Heart right ventricle (tissue), 16 donors: ENCODE measurements at places on chromosomes 11 and 22. TPM values are rescaled to one million over a fixed set of nuclear protein-coding genes. Genes with fewer than 3 reads are reported as not detected.
A peak's percentile ranks its signal among the peaks of the same experiment; 100 is the strongest.

- no peak for DNase-seq
Observed at GRCh38 chr11:122354025-122354697, 238.1 kb upstream of the BLID start.

Gene SCGB1D2
- 0.64 TPM for polyA plus RNA-seq

DNA sequence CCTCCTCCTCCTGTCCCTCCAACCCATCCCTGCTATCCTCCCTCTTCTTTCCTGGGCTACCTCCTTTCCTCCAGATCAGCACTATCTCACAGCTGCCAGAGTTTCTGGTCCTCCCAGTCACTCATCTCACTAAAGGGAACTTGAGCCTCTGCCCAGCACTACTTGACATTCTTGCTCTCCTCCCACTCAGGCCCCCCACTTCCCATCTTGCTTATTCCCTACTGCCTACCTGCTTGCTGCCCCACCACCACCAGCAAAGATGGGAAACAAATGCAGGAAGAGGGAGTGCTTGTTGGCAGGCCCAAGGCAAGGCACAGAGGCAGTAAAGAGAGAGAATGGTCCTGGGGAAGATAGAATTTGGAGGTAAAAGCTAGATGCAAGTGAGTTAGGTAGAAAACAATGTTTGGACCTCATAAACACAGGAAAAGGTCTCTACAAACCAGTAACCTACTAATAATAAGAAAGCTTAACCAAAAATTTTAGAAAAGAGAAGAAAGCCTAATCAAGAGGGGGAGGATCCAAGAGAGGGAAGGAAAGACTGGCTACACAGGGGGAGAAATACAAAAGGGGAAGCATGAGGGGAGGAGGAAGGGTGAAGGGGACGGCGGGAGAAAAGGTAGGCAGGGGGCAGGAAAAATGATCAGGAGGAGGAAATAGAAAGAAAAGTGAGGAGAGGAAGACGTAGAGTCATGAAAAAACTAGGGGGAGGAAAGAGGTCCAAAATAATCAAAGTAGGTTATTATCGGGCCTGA is 63.6 kb downstream of the PAK1 start:
- no peak for DNase-seq

Gene PGM2L1
- polyA plus RNA-seq = 0.81 TPM

- DNase-seq = no peak
Observed at GRCh38 chr11:5892908-5893307, at the start of gene OR52E5. OR52E5 (plus strand) TSS chr11:5893208; CDS start chr11:5900777, 7,569 bp downstream.

GRCh38 chr11:118886681-118887111 is 3.0 kb downstream of the CXCR5 start:
- no peak for DNase-seq

Gene CFAP300
- 0.59 TPM for polyA plus RNA-seq

Gene LYVE1
- polyA plus RNA-seq = 18.2 TPM

DNA sequence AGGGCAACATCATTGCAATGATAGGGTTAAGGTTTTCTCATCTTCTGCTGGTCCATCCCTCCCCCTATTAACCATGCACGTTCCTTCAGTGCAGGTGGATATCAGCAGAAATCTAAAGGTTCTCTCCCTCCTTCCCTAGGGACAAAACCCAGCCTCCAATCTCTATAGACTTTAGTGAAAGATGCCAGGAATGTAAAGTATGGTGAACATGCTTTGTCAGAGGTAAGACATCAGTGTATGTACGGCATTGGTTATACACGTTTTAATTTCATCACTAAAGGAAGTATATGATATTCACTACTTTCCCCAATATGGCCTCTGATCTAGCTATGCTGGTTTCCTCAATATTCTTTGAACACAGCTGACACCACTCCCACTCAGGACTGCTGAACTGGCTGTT is 81.2 kb upstream of the LDLRAD3 start:
- no peak for DNase-seq

DNA sequence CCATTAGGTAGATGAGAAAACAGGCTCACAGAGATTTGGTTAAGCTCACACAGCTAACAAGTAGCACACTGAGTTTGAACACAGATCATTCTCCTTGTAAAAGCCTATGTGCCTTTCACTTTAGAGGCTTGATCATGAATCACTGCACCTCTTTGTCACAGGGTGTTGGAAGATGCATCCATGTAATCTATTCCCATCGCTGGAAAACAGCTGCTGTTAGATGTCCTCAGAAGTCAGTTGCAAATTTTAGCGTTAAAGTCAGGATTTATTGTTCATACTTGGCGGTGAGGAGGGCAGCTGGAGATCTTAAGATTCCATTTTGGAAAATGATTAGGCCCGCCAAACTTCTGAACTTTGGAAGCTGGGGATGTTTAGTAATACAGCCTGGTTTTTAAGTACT is 2.6 kb downstream of the CNTF start:
- no peak for DNase-seq

- DNase-seq = no peak
Observed at GRCh38 chr11:71131861-71132260, 120.5 kb downstream of the SHANK2 start.

DNA sequence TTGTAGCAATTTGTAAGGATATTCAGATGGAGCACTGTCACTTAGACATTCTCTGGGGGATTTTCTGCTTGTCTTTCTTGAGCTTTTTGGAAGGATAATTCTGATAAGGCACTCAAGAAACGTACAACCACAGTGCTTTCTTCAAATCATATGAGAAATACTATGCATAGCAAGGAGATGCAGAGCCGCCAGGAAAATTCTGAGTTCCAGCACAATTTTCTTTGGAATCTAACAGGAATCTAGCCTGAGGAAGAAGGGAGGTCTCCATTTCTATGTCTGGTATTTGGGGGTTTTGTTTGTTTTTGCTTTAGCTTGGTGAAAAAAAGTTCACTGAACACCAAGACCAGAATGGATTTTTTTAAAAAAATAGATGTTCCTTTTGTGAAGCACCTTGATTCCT is 9.9 kb downstream of the PRSS23 start:
- no peak for DNase-seq

DNA sequence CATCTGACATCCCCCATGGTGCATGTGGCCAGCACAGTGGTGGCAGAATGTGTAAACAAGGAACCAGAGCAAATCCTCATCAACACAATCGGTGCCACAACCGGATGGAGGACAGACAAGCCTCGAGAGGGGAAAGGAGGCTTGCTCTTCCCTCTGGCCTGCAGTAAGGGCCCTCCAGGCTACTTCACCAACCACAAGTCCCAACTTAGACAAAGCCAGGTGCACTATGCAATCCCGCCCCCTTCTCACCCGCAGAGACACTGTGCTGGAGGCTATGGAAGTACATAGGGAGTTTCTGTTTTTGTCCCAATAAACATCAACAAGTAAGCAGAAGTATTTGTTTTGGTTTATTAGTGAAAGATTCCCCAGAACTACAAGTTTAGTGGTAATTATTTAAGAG is 54.3 kb downstream of the SPATA19 start:
- no peak for DNase-seq

- DNase-seq = no peak
Observed at GRCh38 chr22:27809226-27809603, 7.7 kb upstream of the MN1 start.

GRCh38 chr11:113147249-113147648 is 167.1 kb upstream of the TTC12 start:
- DNase-seq = no peak

Gene ME3
- polyA plus RNA-seq = 17.2 TPM

Gene LMNTD2
- 1.4 TPM for polyA plus RNA-seq

Gene APLNR
- 2.0 TPM for polyA plus RNA-seq

- DNase-seq = peak; percentile 76
Observed at GRCh38 chr11:64844330-64845128, at the start of gene CDC42BPG. CDC42BPG (minus strand) TSS chr11:64844653; CDS start chr11:64844569, 84 bp downstream.

GRCh38 chr11:80505771-80506170 is 1064.9 kb upstream of the TENM4 start:
- DNase-seq = no peak

DNA sequence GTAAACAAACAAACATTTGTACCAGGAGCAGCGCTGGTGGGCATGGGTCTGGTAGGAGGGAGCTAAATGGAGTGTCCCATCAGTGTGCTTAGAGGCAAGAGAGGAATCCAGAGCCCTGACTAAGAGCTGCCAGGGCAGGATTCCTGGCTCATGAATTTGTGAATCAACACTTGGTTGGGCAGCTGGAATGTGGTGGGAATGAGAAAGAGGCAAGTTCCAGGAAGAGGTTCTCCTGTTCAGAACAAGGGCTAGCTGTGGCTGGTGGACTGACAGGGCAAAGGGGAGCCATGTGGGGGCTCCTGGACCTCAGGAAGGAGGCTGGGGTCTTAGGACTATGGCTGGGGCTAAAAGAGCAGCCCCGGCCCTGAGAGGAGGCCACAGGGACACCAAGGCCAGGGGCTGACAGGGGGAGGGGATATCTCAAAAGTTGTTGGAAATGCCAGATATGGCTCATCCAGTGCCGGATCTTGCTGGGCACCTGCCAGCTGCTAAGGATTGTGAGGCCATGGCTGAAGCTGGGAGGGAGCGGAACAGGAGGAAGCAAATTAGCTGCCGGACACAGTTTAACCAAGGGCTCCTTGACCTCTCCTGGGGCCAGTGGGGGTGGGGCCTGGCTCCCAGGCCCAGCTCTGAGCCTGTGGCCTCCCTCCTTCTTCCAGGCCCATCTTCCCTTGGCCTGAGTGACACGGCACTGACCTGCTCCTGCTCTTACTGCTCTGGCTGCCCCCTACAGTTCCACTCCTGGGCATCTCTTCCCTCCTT is 14.6 kb upstream of the P2RY6 start:
- DNase-seq = peak; percentile 48

GRCh38 chr22:26516503-26516902 is 4.2 kb upstream of the TFIP11 start:
- no peak for DNase-seq

- no peak for DNase-seq
Observed at GRCh38 chr11:95014184-95014821, 10.8 kb upstream of the KDM4E start.

GRCh38 chr11:104191124-104191523 is 27.2 kb upstream of the PDGFD start:
- DNase-seq = no peak

Gene SLC1A2
- 2.3 TPM for polyA plus RNA-seq

DNA sequence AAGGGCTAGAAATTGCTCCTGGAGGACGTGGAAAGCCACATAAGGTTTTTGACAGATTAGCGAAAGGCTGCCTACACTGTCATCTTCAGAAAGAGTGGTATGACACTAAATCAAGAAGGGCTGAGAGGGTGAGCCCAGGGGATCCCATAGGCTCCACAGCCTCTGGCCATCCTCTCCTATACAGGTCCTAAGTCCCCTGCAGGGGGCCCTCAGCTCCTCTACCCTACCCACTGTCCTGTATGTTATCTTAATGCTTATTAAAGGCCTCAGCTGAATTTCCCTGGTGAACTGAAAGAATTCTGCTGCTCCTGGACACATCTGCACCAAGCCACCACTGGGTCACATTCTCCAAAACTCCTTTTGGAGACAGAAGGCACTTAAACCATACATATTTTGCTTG is 7.9 kb downstream of the KLHL22 start:
- DNase-seq = no peak

DNA sequence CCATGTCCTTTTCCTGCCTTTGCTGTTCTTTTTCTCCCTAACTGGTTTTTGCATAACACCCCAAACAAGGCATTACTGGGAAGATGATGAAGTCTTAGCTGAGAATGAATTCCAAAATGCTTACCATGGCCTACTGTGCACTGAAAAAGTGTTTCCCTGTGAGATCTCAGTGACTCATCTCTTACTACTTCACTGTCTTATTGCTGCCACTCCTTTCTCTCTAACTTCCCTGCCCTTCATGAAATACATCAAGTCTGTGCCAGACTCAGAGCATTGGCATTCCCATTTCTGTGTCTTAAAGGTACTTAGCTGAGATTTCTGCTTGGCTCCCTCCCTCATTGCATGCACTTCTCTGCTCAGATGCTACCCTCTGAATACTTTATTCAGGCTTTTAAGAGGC is 49.1 kb upstream of the MUC15 start:
- DNase-seq = no peak

GRCh38 chr22:43879901-43880540 is 11.8 kb downstream of the PNPLA5 start:
- no peak for DNase-seq

GRCh38 chr22:44597616-44598015 is 99.6 kb upstream of the RTL6 start:
- no peak for DNase-seq

Gene PAFAH1B2
- polyA plus RNA-seq = 18.7 TPM

DNA sequence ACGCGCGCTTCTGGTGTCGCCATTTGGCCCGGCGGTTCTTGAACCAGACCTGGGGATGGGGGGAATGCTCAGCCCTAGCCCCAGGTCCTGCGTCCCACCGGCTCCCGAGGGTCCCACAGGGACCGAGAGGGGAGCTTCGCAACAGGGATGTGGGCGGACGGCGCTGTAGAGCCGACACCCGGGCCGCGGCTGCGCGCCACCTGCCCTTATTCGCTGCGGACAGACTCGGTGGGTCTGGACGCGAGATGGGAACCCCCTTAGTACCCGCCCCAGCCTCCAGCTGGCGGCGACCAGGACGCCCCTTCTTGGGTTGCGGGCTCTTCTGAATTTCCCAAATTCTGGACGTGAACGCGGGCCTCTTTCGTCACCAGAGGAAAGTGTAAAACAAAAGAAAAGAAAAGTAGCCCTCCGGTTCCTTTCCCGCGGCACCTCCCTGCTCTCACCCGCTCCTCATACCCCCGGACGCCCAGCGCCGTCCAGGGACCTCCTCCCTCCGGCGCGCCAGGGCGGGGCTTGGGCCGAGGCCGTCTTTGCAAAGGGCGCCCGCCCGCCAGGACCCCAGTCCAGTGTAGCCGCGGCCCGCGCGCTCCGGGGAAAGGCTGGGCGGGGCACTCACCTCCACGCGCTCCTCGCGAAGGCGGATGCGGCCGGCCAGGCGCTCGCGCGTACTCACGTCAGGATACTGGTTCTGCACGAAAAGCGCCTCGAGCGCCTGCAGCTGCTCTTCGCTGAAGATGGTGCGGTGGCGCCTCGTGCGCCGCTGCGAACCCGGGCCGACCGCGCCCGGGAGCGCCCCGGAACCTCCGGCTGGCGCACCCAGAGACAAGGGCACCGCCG is 827 bp downstream of the GSC2 start:
- DNase-seq = no peak

DNA sequence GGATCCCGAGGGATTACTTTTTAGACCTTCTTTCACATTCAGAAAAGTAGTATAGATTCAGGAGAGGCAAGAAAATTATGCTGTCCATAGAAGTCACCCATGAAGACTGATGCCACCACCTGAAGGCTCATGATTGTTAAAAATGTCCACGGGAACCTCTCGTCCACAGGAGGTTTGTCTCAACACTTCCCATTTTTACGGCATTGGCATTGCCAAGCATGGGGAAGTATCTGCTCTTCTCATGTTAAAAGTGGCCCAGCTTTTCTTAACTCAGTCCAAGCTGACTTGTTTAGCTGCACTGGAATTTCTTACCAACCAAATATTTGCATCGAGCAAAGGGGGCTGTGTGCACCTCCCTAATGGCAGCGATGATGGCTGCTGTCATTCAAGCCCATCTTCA is 9.6 kb downstream of the CDPF1 start:
- no peak for DNase-seq

Gene ZP1
- polyA plus RNA-seq = 0.51 TPM

DNA sequence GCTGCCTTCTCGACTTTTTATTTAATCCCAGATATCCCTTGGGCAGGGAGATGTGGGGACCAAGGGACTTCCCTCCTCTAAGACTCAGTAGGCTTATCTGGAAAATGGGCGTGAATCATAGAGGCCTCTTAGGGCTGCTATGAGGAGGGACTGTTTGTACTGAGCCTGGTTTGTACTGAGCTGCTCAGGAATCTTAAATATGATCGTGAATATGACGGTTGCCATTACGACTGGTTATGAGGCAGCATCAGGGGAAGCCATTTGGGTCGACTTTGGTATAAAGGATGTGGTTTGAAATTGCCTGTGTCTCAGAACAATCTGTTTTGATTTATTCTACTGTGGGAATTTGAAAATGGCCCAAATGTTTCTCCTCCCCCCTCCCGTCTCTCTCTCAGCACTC is 20.6 kb downstream of the TSPAN18 start:
- no peak for DNase-seq

Gene OR8H1
- not detected for polyA plus RNA-seq
